ENCODE measurements at places on chromosomes 16 and 17. TPM values are rescaled to one million over a fixed set of nuclear protein-coding genes. Genes with fewer than 3 reads are reported as not detected.

DNA sequence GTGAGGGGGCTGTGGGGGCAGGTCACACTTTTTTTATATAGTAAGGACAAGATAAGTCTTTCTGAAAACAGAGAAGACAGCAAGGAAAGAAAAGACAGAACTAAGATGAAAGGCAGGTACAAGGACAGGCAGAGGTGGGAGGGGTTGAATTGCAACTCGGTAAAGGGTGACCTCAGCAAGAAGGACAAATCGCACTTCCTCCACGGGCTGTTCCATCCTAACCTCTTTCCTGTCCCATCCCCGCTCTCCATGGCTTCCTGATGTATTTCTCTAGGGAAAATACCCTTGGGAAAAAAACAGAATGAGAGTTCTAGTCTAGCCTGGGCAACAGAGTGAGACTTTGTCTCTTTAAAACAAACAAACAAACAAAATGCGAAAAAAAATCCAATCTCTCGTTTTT lies 57.3 kb downstream of the ARHGAP17 start:
- no peak for DNase-seq

GRCh38 chr17:63640038-63640437 lies 17.8 kb downstream of the MAP3K3 start:
- DNase-seq = no peak

DNA sequence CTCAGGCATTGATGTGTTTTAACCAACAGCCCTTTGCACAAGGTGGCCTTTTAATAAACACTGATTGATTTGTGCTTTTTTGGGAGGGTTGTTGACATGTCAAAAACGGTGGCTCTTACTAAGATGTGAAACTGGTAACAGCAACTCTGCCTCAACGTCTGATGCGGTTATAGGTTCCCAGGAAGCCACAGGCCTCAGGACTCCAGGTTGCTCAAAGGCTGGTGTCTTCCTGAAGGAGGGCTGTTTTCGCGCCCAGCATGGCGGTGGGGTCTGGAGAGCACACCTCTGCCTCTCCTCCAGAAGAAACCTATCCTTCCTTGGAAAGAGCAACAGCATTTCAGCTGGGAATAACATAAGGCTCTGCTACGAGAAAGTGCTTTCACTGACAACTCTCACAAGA lies 187.5 kb downstream of the IRF8 start:
- DNase-seq = no peak

DNA sequence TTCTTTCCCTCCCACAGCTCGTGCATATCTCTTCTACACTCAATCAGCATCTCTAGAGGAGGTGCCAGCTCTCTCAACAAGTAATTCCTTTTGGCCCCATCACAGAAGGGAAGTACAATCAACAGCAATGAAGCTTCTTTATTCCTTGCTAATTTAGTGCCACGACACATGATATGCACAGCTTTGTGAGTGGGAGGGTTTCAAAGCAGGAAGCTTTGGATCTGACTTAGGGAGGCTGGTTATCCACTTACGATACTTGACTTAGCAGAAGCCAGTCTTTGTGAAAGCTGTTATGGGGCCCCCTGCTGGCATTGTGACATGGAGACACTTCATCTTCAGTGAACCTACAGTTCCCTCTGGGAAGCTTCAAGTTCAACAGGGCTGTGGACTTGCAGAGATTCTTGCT lies 81.0 kb downstream of the TMEM100 start:
- peak; percentile 77 for DNase-seq

DNA sequence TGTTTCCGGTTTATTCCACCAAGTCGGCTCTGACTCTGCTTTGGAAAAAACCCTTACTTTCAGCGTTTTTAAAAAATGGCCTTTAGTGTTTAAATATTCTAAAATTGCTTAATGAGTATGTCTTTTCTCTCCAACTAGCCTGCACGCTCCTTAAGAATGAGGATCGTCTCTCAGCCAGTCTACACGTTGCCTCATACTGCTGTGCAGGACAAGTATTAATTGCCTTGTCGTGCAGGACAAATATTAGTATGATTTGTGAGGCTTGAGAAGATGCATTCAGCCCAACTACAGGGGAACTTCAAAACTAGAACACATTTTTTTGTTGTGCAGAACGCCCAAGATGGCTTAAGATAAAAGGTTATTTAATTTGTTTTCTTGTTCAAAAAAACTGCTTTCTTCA lies 61.2 kb downstream of the MARCHF10 start:
- no peak for DNase-seq

DNA sequence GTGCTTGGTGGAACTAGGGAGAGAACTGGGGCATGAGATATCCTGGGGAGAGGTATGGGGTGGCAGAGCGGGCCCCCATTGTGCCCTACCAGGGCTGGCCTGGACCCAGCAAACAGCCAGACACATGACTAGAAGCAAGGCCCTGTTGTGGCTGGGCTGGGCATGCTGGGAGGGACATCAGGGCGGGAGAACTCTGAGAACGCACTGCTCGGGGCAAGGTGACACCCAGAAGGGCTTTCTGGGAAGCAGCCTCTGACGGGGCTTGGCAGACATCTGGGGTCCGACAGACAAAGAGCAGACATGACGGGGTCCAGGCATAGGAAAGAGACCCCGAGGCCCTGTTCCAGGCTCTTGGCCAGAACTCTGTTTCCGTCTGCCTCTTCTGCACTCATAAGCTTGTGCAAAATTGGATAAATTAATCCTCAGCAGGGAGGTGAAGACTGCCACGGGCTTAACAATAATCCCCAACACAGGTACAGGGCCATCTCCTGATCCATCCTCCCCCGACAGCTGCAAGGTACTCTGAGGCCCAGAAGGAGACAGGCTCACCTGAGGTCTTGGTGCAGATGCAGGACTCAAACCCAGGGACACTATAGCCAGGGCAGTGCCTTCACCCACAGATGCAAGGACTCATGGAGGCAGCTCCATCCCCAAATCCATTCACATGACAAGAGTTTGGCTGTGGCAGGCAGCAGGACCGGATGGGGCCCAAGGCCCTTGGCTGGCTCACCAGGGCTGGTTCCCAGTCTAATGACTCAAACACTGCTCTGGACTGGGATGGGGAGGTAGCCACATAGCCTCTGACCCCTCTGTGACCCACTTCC lies 5.4 kb downstream of the SREBF1 start:
- DNase-seq = no peak

DNA sequence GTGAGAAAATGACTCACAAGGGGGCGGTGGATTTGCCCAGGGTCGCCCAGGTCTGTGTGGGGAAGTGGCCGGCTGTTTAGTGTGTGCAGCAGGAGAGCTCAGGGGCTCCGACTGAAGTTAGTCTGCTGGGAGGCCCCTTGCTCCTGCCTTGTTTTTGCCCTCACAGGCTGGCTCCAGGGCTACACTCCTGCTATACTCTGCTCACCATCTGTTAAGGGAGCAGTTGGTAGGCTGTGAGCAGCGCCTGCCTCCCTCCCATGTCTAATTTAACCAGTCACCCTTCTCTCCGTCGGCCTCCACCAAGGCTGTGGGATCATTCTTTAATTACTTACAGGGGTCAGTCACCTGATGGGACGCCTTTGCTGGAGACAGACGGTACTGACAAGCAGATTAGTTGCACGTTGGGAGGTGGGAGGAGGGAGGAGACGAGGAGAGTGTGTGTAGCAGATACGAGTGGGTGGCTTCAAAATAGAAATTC lies 35.5 kb downstream of the KSR1 start:
- no peak for DNase-seq

DNA sequence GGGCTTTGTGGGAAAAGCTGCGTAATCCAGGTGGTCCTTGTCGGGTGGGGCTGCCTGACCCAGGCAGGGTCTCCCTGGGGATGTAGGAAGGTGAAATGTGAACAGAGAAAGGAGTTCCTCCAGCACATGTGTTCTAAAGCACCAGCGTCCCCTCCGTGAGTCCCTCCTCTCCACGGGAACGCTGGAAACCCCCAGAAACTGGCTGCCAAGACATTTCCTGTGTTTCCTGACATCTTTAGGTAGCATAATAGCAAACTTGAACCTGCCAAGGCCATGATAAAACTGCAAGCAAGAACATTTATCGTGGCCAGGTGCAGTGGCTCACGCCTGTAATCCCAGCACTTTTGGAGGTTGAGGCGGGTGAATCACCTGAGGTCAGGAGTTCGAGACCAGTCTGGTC lies 12.6 kb upstream of the PYDC1 start:
- no peak for DNase-seq

DNA sequence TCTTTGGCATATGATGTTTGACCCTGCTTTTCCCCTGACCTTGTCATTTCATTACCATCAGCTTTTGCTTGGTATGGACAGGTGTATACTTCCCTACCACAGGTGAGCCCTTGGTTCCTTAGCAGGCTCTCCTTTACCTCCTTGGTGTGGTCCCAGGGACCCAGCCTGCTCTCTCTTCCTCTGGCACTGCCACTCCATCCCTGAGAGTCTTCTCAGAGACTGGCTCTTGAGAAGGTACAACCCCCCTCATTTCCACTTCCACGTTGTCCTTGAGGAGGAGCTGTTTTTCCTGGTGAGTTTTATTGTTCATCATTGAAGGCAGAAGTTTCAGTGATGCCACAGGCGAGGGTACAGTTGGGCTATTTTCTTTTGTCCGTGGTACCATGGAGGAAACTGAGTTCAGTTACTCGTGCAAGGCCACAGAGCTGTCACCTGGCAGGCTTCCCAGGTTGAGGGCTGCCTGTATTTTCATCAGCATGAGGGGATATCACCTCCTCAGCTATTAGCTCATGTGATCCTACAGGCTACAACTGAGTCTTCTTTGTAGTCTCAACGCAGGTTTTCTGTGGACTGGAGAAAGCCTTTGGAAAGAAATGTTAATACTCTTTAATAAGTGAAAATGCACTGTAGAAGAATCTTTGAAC lies 52.3 kb downstream of the MSI2 start:
- DNase-seq = no peak

DNA sequence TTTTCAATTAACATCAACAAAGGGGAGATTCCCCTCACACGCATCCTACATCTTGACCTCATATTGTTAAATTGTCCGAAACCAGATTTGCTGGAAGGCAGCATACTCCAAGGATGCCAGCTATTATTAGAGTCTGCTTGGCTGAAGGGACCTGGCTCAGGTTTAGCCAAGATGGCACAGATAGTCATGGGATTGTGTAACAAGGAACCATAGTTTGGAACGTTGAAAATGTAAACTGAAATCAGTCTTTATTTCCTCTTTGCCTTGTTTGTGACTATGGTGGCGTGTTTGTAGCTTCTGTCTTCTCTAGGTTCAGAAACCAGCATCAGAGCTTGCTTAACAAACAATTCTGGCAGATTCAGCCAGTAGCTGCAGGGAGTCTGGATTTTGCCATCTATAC lies 5.9 kb downstream of the ARSG start:
- no peak for DNase-seq

GRCh38 chr17:7294614-7295153 lies at the start of gene YBX2:
TSS of gene YBX2 (minus strand) at chr17:7294639. CDS start at chr17:7294500, 139 bp downstream.
- peak; percentile 45 for DNase-seq

- DNase-seq = no peak
Observed at GRCh38 chr17:80890196-80890920, 101.3 kb upstream of the CHMP6 start.

- no peak for DNase-seq
Observed at GRCh38 chr17:56305007-56305406, 151.7 kb downstream of the ANKFN1 start.

DNA sequence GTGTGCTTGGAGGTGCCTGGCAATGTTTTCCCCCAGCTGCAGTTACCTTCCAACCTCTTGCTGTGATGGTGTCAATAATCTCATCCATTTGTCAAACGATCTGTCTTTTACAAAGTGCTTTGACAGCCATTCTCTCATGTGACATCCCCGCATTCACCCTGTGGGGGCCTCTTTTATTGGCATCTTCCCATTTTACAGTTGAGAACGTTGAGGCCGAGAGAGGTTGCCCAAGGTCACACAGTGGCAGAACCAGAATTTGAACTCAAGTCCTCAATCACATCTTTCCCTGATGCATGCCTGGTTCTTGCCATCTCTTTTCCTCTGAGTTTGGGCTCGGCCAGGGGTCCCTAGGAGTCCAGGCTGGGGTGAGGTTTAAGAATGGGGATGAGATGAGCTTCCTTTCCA lies 1.5 kb downstream of the TAOK2 start:
- no peak for DNase-seq

DNA sequence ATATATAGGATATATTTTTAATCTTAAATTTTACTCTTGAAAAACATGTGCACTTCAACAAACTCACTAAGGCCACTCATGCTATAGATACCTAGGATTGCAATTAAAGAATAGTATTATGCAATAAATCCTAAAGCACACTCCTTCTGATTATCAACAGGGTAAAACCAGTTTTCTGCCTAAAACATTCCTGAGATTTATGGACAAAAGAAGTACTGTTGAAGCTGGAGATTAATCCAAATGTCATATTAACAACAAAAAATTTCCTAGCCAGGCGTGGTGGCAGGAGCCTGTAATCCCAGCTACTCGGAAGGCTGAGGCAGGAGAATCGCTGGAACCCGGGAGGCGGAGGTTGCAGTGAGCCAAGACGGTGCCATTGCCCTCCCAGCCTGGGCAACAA lies 21.4 kb downstream of the CHCT1 start:
- no peak for DNase-seq

- DNase-seq = no peak
Observed at GRCh38 chr16:81505011-81505661, 60.5 kb downstream of the CMIP start.

- no peak for DNase-seq
Observed at GRCh38 chr17:59067340-59067739, 39.3 kb downstream of the TRIM37 start.

DNA sequence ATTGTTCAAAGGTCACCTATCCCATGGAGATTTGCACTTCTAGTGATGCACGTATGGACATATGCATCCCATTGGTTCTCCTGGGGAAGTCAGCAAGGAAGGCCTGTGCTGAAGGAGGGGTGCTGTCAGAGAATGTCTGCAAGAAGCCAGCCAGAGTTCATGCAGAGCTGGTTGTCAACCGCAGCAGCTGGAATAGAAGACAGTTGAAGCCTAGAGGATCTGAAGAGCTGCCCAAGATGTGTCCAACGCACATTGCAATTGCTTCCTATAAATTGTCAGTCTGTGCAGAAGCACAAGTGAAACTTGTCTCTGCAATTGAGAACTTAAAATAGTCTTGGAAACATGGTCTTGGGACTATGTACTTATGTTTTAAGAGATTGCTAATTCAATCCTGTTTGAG lies 82.1 kb upstream of the CNTNAP4 start:
- DNase-seq = no peak

- DNase-seq = peak; percentile 99
Observed at GRCh38 chr17:59829217-59830006, 63.3 kb downstream of the TUBD1 start.

GRCh38 chr17:66523378-66524200 lies 221.2 kb downstream of the PRKCA start:
- DNase-seq = no peak

GRCh38 chr16:81335669-81336068 lies 20.9 kb downstream of the GAN start:
- no peak for DNase-seq

Gene PARN
- total RNA-seq = 24.6 TPM

Gene OR1A1
- total RNA-seq = not detected

Gene LPO
- not detected for total RNA-seq

Gene RCVRN
- not detected for total RNA-seq

Gene GINS2
- 24.1 TPM for total RNA-seq

Gene TPSG1
- total RNA-seq = not detected

Gene PYDC1
- not detected for total RNA-seq

Gene TRAPPC1
- total RNA-seq = 146 TPM

Gene KRTAP1-5
- total RNA-seq = not detected

All from endothelial cell of umbilical vein (primary cell).